ENCODE measurements at places on chromosomes 11 and 22.
A peak's percentile ranks its signal among the peaks of the same experiment; 100 is the strongest.

GRCh38 chr11:130829920-130830511 lies 86.3 kb downstream of the SNX19 start:
- no peak for DNase-seq

DNA sequence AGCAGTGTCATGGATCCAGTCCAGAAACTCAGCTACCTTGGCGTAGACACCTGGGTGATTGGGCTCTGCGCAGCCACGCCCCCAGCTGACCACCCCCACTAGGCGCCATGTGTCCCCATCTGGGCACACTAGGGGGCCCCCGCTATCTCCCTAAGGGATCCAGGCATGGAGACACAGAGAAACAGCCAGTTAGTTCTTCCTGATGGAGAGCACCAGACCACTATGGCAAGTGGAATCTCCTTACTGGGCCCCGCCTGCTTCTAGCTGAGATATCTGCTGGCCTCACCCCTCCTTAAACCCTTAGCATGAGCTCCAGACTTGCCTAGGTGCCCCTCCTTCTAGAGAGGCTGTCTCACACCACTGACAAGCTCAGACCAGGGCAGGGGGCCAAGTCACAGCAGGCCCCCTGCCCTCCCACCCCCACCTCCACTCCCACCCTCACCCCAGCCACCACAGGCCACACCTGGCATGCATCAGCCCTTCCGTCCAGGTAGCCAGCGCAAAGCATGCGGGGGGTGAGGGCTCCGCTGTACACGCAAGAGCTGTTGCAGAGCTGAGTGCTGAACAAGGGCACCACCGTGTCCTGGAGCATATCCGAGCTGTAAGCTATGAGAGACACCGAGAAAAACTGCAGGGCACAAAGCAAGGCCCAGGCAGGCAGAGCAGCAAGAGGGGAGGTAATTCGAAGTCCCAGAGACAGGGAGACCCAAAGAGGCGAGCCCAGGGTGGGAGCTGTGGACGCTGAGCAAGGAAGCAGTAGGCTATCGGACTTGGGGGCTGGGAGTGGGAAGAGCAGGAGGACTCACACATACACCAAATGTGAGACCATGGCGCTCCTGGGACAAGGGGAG lies 16.1 kb downstream of the TMPRSS5 start:
- no peak for DNase-seq

- DNase-seq = no peak
Observed at GRCh38 chr11:83408946-83409345, 122.8 kb upstream of the CCDC90B start.

DNA sequence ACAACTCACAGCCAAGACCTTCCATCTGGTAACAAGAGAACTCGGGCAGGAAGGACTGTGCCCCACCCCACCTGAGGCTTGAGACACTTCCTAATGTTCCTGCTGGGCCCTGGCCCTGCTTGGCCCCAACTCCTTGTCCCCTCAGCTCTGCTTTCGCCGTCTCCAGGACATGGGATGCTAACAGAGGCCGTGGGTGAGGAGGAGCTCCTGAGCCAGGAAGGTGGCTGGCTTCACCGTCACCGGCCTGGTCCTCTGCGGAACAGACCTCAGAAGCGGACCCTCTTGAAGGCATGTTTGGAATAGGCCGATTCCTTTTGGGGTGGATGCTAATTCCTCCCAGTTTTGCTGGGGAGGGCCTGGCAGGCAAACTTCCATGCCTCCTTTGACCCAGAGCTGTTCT lies 154.3 kb downstream of the CACNA1I start:
- DNase-seq = no peak

- no peak for DNase-seq
Observed at GRCh38 chr11:127492029-127492428, 491.5 kb upstream of the KIRREL3 start.

- DNase-seq = peak; percentile 90
Observed at GRCh38 chr11:64688534-64688982, 34.4 kb downstream of the NRXN2 start.

DNA sequence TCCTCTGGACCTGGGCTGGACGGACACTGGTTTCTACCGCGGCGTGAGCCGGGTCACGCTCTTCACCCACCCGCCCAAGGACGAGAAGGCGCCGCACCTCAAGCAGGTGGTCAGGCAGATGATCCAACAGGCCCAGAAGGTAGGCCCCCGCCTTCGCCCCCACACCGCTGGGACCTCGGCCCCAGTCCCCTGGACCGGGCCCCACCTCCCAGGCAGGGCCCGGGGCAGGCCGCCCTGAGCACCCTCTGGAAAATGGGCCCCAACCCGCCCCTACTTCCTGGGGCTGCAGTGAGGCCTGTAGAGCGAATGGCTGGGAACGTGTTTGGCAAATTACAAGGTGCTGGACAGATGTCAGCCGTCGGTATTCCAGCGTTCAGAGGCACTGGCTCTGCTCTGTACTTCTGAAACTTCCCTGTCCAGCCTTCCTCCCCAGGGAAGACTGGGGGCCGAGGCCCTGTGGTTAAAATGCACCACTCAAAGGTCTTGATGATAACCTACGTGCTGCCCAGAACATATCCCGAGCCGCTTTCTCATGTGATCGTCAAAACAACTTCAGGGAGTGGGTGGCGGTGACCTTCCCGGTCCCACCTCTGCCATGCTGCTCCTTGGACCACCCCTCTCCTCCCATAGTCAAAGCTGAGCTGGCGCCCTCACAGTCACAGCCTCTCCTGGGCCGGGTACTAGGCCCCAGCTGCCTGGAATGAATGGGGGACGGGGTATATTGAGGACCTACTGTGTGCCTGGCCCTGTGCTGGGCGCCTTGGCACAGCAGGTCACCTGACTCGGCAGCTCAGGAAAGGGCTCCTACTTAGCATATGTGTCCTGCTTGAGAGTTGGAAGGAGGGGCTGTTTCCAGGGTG lies 869 bp downstream of the FAM83F start:
- no peak for DNase-seq

DNA sequence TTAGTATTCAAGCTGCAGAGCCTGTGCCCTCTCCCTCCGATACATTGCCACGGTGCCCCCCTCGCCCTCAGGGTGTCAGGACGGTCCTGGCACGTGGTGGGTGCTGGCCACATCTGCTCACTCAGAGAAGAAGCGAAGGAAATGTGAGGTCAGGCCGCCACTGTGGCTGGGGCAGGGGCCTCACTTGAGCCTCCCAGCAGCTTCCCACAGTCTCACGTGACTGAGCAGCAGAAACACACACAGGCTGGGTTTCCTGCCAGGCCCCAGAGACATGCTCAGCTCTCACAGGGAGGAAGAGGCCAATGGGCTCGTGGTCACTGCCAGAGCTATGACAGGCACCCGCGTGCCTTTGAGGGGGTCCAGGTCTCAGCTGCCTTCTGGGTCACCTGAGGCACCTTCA lies 37.9 kb upstream of the PRR5 start:
- peak; percentile 21 for DNase-seq

- DNase-seq = peak; percentile 14
Observed at GRCh38 chr11:126061707-126062678, 673 bp downstream of the CDON start.

DNA sequence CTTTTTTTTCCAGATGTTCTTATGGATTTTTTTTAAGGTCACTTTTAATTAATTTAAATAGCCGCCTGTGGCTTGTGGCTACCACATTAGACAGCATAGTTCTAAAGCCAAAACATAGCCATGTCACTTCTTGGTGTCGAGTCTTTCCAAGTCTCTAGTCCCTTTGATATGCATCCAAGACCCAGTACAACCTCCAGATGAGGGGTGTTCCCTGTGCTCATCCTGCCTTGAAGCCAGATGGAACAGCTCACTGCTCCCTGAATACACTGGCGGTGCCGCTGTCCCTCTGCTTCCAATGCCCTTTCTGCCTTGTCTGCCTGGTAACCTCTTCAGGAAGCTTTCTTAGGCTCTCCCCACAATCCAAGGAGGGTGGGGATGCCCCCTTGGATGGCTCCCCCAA lies 338.0 kb downstream of the TENM4 start:
- no peak for DNase-seq

GRCh38 chr11:134527382-134528243 lies 115.6 kb upstream of the B3GAT1 start:
- no peak for DNase-seq

- DNase-seq = no peak
Observed at GRCh38 chr11:24514219-24514594, 17.4 kb downstream of the LUZP2 start.

GRCh38 chr11:68471360-68472340 lies 11.1 kb downstream of the PPP6R3 start:
- no peak for DNase-seq

- no peak for DNase-seq
Observed at GRCh38 chr11:96778272-96778671, 388.5 kb downstream of the JRKL start.

DNA sequence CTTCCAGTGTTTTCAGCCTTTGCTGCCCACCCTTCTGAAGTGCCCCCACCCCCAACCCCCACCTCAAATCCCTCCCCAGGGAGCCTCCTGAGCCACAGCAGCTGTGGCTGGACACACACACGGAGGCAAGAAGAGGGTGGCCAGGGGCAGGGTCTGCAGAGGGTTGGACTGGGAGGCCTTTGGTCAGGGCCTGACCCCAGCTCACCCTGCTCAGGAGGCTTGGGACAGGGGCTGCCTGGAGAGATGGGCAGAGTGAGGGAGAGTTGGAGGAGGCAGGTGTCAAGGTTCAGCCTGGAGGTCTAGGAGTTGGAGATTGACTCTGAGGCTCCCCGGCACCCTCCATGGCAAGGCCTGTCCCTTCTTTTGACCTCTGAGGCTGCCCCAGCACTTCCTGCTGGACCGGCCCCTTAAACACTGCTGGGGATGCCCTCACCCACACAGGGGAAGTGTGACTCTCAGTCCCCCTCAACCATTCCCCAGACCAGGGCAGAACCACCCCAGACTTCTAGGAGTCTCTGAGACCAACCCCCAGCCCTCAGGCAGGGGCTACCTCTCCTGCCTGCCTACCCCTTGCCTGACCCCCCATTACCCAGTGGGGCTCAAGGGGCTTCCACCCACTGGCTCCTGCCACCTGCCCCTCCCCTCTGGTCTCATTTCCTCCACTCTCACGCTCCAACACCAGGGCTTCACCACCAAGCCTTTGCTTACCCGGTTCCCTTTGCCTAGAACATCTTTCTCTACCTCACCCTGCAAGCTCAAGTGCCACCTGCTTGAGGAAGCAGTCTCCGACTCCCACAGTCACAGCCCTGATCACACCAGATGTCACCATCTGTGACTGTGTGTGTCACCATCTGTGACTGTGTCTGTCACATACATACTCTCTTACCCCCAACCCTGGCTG lies 8.6 kb downstream of the ARAP1 start:
- no peak for DNase-seq

- no peak for DNase-seq
Observed at GRCh38 chr11:12064136-12064953, 46.0 kb upstream of the MICAL2 start.

DNA sequence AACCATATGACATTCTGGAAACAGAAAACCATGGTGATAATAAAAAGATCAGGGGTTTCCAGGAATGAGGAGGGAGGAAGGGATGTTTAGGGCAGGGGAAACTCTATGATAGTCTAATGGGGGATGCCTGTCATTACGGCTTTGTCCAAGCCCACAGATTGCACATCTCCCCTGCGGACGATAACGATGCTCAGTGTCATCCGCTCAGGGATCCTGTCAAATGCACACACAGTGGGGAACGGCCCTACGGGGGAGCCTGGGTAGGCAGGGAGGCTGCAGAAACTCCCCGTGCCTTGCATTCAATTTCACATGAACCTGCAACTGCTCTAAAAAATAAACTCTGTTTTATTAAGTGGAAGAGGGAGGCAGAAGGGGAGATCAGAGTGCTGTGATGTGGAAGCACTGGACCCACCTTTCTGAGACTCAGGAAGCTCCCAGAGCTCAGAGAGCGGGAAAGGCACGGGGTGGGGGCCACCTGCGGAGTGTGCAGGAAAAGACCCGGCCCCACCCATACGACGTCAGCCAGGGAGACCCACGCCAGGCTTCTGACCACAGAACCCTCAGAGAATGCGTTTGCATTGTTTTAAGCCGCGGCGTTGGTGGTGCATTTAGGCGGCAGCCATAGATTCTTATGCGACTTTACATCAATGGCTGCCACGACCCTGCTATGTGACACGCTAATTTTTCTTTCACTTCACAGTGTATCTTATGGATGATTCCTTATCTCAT lies 543.5 kb downstream of the BRD1 start:
- DNase-seq = no peak

GRCh38 chr22:32073262-32073661 lies 30.2 kb downstream of the SLC5A1 start:
- DNase-seq = no peak

DNA sequence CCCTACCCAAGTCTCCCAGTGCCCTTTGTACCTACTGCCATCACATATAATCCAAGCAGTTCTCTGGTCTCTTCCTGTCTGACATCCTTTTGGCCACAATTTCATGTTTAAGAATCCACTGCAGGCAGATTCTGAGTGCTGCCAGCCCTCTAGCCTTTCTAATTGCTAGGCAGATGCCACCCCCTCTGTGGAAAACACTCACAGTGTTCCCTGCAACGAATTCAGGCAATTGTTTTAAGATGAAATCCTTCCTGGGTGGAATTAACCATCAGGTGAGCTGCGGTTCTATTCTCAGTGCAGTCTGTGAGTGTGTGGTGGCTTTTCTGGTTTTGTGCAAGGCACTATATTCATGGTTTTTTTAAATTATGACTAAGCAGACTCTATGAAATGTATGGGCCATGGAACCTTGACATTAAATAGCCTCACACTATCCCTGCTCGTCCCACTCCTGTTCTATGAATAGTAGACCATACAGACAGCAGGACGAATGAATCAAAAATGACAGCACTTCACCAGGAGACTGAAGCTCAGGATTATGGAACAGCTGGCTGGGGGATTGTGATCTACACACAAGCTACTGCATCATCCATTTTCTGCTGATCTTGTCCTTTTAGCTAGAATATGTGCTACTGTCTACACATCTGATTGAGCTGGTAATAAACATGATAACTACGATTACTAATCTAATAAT lies 29.8 kb upstream of the BMAL1 start:
- no peak for DNase-seq

DNA sequence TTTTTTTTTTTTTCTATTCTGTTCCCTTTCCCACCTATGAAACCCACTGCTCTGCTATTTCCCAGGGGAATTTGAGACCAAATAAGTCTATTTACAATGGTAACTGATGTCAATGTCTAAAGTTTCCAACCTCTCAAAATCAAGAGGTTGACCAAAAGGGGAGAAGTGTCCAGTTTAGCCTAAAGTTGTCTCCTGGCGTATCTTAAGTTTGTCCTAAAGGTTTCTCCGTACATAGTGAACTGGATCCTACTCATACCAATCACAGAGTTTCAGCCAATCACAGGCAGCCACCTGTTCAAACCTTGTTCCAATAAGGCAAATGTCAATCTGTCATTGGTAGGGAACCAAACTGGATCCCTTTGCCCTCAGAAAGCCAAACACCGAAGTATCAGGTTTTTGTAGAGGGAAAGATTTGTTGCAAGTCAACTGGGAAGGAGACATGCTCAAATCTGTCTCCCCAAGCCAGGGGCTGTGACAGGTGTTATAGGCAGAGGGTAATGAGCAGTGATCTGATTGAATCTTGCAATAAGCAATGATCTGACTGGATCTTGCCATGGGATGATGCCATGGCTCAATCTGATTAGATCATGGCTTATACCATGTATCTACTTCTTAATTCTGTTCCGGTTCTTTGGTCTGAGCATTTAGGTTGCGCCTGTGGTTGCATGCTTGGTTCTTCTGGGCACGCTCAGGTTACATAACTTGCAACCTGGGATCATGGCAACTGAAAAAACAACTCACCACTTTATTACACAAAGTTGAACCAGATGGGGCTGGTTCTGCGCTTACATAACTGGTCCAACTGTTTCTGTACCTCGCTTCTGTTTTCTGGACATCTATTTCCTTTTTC lies 1.1 kb upstream of the VPS37C start:
- DNase-seq = no peak

- no peak for DNase-seq
Observed at GRCh38 chr22:42353883-42354727, 78.1 kb downstream of the NFAM1 start.

GRCh38 chr11:108559340-108559739 lies 34.2 kb downstream of the EXPH5 start:
- no peak for DNase-seq

All from effector CD4-positive, alpha-beta T cell (primary cell).